ENCODE measurements at places on chromosomes 4 and X.

DNA sequence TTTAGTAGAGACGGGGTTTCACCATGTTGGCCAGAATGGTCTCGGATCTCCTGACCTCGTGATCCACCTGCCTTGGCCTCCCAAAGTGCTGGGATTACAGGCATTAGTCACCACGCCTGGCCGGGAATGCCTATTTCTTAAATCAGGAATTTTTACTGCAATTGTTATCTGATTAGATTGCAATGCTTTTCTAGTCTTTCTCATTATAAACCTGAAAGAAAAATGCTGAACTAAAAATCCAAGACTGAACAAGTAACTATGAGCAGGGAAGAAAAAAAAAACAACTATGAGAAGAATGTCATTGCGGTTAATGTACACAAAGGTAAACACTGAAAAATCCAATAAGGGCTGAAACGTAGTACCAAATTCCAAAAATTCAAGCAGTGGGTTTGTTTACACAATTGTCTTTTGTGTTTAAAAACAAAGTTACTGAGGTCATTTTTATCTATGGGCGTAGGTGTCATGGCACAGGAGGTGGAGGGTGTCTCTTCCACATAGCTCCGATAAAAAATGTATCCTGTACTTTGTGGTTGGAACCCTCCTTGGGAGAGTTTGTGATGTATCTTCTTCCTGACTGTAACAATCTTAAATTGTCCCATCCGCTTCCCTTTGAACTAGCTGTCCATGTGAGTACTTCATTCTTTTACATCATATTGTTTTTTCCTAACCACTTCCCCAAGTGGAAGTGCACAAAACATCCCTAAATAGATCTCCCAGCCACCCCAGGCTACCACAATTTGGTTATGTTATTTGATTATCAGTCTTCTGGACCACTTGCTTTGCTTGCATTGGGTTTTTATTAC is 11.1 kb upstream of the TMEM156 start:
- no peak for DNase-seq

DNA sequence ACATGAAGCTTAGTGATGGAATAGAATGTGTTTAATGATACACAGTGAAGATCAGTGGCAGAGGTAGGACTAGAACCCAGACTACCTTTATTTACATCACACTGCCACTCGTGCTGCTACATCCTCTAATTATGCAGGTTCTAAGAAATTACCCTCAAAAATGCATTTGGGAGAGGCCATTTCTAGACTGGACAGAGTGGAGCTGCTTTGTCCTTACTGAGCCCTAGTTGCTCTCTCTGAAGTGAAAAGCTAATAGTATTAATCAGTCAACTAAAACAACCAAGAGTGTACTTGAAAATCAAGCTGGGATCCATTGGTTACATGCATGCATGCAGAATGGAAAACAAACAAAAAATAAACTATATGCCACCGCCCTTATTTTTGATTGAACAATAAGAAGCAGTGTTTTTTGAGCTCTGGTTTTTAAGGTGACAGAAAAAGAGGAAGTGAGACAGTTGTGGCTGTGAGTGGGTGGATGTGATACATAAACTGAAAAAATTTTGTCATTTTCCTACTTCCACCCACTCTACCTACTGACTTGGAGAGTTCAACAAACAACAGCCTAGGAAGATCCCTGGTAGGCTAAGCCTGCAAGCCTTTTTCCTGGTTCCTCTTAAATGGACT is 6.8 kb upstream of the VSIG4 start:
- peak; percentile 12 for DNase-seq

DNA sequence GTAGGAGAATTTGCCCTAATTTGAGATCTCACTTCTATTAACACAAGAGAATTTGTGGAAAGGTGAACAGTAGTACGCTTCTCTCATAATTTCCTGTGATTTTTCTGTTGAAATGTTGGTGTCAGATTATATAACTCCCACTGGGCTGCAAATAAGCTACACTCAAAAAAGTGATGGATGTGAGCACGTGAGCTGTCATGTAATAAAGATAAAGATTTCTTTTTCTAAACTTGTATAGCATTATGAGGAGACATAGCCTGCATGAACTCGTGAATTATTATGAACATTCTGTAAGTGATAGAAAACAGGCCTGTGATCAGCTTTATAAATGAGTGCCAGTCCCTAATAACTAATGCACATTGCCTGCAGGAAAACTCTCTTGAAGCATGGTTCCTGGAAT is 356.6 kb upstream of the ACTRT1 start:
- no peak for DNase-seq

GRCh38 chrX:1743663-1744062 is 128.8 kb downstream of the ASMT start:
- no peak for DNase-seq

GRCh38 chrX:153474718-153475117 is 4.3 kb upstream of the HAUS7 start:
- DNase-seq, result no peak

DNA sequence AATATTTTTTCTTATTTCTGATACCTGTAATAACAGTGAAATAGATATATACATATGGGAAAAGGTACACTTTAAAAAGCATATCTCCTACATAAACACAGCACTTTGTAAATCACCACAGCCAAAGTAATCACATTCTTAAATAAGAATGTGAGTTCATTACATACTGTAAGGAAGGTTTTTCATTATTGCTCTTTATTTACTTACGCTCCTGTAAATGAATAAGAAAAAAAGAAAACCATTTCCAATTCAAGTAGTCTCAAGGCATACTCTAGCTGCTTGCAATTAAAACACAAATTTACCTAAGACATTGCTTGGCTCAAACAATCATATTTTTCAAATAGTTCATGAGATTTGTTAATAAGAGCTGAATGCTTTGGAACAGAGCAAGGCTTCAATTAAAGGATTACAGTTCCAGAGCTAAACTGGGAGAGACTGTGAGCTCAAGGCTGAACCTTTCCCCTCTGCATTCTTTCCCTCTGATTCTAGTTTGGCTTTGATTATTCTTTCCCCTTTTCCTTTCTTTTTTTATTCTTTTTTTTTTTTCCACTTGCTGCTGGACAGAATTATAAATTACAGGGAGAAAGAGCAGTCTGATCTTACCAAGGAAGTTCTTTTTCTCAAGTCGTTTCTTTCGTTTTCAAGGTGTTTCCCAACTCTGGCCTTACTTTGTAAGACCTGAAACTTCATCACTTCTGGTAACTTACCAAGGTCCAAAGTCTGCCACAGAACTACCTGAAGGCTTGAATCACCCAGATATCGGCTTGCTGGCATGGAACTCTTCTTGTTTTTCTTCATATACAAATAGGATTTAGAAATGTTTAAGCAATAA is 278.3 kb downstream of the INPP4B start:
- DNase-seq, result no peak

GRCh38 chrX:133850399-133850798 is 135.0 kb downstream of the GPC3 start:
- DNase-seq, result no peak

DNA sequence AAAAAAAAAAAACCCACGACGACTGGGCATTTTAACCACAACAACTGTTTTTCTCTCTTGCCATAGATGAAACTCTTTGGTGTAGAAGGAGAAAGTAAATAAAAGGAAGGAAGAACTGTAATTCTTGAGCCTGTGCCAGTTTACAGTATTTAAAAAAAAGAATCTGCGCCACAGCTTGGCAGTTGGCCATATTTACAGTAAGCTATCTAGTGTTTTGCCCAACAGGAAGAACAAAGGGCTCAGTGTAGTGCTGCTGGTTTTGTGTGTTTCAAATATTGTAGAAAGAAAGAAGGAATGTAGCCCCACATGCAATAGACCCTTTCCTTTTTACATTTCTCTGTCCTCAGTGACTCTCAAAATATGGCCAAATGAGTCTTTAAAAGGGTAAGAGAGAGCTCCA is 66.1 kb downstream of the NR3C2 start:
- no peak for DNase-seq

DNA sequence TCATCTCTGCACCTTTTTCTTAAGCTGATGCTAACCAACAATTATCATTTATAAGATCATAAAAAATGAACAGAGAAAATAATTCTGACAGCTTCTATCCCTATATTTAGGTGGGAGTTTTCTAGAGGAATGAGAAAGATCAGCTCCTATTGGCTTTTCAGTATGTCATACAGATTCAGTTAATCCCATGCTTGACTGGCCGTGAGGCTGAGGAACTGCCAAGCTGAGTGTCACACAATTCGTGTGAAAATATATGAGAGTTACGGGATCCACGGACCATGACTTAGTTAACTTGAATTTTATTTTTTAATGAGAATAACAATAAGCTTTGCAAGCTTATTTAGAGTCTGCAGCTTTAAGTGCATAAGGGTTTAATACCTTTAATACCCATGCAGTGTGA is 37.5 kb downstream of the PHEX start:
- DNase-seq, result no peak

DNA sequence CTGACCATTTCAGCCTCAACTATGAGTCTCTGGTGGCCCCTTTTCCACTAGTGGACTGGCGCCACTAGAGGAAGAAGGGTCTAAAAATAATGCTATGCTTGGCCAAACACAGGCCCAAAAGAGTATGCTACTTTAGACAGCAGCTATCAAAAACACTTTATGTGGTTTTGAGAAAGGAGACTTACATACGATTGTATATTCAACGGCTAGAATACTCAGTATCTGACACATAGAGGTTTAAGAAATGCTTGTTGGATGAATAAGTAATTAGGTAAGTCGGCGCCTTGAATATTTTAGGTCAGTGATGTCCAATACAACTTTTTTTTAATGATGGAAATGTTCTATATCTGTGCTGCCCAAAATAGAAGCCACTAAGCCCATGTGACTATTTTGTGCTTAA is 25.7 kb upstream of the TMPRSS11A start:
- DNase-seq, result no peak

GRCh38 chr4:102497986-102498385 is 3.2 kb upstream of the NFKB1 start:
- no peak for DNase-seq

DNA sequence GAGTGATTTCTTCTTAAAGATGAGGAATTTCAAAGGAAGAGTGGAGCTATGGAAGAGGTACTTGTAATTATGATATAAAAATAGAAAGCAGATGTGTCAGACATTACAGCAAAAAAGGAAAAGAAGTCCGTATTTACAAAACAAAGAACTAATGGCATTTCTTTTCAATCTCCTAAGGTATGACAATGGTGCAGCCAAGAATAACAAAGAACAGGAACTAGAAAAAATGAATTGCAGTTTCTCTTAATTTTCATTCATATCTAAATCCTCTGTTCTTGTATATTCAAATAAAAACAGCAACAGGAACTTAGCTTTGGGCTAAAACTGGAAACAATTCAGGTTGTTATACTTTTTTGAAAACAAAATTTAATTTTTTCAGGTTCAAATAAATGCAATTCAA is 105.1 kb downstream of the SPRY1 start:
- no peak for DNase-seq

GRCh38 chrX:94435799-94436198 is 761.8 kb downstream of the FAM133A start:
- no peak for DNase-seq

GRCh38 chr4:61299316-61299715 is 99.2 kb downstream of the ADGRL3 start:
- DNase-seq, result no peak

- DNase-seq, result no peak
These were observed 12.6 kb downstream of the PPA2 start for GRCh38 chr4:105461221-105461620.

Data from memory B cell (primary cell).